ENCODE measurements at places on chromosomes 1 and 21.

- DNase-seq = no peak
Observed at GRCh38 chr1:234643111-234643849, 33.3 kb upstream of the IRF2BP2 start.

DNA sequence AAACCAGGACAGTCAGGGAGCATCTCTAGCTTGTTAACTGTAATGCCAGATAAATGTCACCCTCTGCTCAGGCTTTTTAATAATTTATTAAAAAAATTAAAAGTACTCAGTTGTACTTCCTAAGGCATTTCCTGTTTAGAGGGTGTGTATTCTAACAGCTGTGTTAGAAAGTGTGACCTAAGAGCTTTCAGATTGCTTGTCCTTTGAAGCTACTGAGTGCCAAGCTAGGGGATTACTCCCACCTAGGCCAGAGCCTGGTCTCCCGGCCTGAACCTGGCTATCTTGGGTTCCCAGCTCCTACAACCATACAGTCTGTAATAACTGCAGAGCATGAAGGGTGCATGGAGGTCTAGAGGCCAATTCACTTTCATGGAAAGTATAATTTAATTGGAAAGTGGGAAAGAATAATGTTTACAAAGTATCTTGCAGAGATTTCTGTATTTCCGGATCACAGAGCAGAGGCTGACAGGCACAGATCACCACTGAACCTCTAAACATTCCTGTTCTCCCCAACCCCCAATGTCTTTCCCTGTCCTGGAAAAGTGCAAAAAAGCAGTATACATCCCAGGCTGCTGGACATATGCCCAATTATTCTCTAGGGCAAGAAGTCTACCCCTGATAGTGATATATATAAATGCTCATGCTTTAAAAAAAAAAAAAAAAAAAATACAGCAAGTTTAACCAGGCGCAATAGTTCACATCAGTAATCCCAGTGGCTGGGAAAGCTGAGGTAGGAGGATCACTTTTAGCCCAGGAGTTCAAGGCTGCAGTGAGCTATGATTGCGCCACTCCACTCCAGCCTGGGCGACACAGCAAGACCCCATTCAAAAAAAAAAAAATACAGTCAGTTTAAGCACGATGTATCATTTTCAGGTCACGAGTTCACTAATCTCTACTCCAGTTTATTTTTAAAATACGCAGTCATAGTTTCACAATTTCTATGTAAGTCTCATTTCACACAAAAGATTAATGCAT is 36.7 kb upstream of the RAP1A start:
- DNase-seq = no peak

GRCh38 chr1:97307151-97307550 is 585.6 kb downstream of the PTBP2 start:
- DNase-seq = no peak

DNA sequence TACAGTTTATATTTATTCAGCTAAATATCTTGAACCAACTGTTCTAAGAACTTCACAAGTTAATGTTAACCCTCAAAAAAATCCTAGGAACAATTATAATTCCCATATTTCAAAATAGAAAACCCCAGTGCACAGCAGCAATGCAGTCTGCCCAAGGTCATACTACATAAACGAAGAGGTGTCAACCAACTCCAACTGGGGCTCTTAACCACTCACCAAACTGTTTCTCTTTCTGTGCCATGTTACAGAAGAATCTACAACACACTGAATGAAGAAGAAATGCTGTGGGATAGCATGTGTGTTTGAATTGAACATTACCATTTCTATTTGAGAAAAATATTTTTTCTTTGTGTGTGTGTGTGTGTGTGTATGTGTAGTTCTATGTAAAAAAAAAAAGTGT is 35.7 kb downstream of the EIF4G3 start:
- DNase-seq = no peak

GRCh38 chr1:59714219-59714618 is 100.5 kb upstream of the HOOK1 start:
- no peak for DNase-seq

GRCh38 chr1:151680826-151681225 is 35.8 kb downstream of the CELF3 start:
- DNase-seq = peak; percentile 74

DNA sequence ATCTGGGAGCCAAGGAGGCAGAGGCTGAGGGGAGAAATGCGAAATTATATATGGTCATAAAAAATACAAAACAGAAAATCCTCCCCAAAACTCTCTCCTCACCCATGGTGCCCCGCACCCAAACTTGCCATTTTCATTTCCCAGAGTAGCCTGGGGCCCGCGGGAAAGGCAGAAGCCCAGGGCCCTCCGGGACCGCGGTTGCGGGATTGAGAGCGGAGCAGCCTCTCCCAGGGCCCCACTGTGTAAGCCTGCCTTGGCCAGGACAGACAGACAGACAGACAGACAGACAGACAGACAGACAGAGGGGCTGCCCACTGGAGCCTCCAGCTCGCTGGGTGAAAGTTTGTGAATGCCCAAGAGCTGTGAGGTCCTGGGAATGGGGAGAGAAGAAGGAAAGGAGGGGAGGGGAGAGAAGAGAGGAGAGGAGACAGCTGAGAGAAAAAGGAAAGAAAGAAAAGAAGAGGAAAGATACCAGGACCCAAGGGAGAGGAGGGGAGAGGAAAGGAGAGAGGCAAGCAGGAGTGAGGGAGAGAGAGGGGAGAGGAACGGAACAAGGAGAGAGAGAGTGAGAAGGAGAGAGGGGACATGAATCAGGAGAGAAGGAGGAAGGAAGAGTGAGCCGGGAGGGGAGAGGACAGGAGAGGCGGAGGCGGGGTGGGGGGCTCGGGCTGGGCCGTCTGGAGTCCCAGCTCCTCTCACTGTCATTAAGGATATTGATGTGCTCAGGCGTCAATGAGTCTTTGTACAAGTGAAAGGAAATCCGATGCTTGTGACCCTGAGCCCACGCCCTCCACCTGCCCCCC is 69.3 kb upstream of the CASZ1 start:
- no peak for DNase-seq

DNA sequence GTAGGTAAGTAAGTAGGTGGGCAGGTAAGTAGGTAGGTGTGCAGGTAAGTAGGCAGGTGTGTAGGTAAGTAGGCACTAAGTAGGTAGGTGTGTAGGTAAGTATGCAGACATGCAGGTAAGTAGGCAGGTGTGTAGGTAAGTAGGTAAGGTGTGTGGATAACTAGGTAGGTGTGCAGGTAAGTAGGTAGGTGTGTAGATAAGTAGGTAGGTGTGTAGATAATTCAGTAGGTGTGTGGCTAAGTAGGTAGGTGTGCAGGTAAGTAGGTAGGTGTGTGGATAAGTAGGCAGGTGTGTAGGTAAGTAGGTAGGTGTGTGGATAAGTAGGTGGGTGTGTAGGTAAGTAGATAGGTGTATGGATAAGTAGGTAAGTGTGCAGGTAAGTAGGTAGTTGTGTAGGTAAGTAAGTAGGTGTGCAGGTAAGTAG is 53.9 kb upstream of the COG2 start:
- DNase-seq = no peak

DNA sequence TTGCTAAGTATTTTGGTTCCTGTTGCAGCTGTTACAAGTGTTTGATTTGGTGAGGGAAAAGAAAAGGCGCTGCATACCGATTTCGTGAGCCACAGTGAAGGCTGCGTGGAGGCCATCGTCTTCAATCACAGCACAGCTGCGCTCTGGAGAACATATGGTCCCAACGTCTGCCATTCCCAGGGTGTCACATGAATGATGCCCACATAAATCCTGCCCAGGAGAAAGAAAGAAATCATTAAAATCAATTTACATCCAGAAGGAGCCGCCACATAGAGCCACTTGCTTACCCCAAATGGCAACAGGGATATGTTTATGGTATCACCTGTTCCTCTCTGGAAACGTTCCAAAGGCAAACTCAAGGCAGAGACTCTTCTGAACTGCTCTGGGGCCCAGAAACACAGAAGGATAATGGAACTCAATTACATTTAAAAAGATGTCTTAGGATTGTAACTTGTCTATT is 12.2 kb downstream of the ADAMTS5 start:
- no peak for DNase-seq

DNA sequence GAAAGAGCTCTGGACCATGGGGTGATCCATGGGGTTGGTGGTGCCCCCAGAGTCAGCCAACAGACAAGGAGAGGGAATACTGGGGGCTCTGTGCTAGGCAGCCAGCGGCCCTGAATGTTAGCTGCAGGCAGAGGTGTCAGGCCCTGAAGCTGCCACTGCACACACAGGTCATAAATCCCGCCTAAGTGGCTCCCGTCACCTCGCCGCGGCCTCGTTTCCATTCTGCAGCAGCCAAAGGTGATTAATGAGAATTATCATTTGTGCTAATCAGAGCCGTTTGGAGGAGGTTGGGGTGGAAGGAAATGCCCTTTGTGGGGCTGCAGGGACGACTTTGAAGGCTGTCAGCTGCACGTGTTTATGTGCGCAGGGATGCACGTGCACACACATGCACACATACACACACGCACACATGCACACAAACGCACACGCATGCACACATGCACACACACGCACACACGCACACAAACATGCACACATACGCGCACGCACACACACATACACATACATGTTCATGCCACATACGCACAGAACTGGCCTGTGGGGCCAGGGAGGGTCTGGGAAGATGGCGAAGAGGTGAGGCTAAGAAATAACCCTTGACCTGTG is 88.8 kb upstream of the ARHGEF16 start:
- DNase-seq = no peak

DNA sequence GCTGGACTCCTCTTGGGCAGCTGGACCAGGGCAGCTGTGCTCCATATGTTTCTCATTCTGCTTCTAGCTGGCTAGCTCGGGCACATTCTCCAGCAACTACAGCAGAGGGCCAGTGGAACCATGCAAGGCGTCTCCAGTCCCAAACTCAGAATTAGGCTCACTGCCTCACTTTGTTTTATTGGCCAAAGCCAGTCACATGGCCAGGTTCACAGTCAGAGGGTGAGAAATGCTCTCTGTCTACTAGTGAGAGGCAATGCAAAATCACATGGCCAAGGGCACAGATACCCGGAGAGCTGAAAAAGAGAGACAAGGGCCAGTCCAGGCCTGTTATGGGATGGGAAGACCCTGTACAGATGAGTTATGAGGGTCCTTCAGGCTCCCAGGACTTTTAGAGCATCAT is 78.8 kb upstream of the KLHDC7A start:
- DNase-seq = no peak

DNA sequence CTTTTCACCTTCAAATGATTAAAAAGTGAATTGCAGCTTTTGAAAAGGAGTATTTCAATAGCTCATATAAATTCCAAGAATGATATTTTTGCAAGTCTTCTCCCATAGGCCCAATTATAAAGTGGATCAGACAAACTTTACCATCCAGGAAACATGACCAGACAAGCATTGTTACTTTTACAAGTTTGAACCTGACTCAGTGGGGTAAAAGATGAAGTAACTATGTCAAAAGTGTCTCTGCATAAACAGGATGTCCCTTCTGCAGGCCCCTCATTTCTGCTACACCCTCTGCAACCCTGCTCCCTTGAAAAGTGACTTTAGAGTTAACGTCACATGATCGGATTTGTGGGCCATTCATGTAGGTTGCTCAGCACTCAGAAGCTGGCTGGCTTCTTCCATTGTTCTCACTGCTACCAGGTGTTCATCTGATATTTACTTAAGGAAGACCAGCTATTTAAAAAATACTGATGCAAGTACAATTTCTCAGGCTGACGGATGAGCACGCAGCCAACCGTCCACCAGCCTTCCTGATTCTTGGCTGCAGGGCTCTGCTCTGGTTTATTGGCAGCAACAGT is 32.3 kb downstream of the URB1 start:
- no peak for DNase-seq

DNA sequence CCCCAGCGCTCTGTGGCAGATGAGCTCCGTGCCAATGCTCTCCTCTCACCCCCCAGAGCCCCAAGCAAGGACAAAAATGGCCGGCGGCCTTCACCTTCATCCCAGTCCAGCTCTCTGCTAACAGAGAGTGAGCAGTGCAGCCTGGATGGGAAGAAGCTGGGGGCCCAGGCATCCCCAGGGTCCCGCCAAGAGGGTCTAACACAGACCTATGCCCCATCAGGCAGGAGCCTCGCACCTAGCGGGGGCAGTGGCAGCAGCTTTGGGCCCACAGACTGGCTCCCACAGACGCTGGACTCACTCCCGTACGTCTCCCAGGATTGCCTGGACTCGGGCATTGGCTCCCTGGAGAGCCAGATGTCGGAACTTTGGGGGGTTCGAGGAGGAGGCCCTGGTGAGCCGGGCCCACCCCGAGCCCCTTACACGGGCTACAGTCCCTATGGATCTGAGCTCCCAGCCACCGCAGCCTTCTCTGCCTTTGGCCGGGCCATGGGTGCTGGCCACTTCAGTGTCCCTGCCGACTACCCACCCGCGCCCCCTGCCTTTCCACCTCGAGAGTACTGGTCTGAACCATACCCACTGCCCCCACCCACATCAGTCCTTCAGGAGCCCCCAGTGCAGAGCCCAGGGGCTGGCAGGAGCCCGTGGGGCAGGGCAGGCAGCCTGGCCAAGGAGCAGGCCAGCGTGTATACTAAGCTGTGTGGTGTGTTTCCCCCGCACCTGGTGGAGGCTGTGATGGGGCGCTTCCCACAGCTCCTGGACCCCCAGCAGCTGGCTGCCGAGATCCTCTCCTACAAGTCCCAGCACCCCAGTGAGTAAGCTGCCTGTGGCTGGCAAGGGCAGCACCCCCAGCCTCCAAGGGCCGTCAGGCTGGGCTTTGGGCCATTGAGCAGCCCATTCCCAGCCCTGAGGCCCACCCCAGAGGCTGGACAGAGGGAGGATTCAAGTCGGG is 8.7 kb downstream of the ZC3H12A start:
- no peak for DNase-seq

DNA sequence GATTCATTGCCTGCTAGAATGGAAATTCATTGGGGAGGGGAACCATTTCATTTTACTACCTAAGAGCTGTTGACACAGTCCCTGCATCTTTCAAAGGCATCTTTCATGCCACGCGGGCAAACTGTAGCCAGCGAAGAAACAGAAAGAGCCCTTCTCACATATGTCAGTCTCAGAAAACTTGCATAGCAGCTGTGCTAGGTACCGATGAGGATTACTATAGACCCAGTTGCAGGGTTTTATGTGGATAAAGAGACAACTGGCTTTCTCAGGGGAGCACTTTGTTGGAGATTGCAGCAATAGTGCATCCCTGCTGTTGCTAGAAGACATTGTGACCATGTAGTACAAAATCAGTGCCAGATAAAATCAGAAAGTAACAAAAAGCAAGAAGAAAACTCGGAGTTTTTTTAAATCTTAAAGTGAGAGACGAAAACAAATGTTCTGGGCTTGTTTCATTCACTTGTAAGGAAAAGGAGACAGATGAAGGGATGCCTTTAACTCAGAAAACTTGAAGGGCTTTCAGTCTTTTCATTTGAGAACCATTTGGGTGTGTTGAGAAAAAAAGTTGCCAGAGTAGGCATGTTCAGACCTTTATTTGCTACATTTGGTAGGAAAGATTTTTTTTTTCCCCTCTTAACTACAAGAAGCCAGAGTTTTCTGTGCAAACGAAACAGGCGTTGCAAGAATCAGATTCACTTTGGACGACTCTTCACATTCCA is 804.1 kb downstream of the USP25 start:
- no peak for DNase-seq

- no peak for DNase-seq
Observed at GRCh38 chr1:96464066-96464465, 257.5 kb upstream of the PTBP2 start.

DNA sequence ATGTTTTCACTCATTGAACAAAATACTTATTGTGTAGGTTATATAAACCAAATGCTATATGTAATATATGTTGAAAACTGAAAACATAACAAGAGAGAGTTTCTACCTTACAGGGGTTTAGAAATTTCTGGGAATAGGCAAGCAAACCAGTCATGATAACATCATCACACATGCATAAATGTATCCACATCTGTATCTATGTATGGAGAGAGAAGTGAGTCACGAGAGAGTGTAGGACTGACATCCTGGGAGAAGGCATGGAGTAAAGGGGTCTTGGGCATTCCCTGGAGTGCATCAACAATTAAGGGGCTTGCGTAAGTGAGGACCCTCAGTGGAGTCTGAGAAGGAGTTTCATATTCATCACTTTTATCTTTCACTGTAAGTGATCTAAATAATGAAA is 65.5 kb downstream of the PCNX2 start:
- no peak for DNase-seq

All from Panc1 (cell line).